ENCODE measurements at places on chromosomes 12 and 14.

DNA sequence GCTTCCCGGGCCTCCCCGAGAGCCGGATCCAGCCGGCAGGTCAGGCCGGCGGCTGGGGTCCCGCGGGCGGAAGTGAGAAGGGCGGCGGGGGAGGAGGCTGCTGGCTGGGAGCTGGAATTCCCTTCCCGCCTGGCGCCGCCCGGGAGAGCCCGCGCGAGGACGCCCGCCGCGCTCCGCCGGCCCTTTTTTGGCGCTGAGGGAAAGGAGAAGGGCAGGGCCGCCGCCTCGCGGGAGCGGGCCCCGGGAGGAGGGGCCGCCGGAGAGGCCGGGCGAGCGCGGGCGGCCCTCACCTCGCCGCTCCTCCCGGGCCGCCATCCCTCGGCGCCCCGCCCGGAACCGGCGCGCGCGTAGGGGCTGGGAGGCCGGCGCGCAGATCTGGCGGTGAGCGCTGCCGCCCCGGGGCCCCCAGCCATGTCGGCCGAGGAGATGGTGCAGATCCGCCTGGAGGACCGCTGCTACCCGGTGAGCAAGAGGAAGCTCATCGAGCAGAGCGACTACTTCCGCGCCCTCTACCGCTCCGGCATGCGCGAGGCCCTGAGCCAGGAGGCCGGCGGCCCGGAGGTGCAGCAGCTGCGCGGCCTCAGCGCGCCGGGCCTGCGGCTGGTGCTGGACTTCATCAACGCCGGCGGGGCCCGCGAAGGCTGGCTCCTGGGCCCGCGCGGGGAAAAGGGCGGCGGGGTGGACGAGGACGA is at the start of the genes KLHL42 and MANSC4:
TSS of gene KLHL42 (plus strand) at position 314 of the 692 bp plus-strand sequence. CDS start at position 412, 98 bp downstream.
TSS of gene MANSC4 (minus strand) at position 317 of the 692 bp plus-strand sequence. CDS start 8,960 bp downstream, outside the sequence.
- DNase-seq = peak; percentile 83

GRCh38 chr12:53099071-53099882 is 1.8 kb downstream of the IGFBP6 start:
- peak; percentile 96 for DNase-seq

DNA sequence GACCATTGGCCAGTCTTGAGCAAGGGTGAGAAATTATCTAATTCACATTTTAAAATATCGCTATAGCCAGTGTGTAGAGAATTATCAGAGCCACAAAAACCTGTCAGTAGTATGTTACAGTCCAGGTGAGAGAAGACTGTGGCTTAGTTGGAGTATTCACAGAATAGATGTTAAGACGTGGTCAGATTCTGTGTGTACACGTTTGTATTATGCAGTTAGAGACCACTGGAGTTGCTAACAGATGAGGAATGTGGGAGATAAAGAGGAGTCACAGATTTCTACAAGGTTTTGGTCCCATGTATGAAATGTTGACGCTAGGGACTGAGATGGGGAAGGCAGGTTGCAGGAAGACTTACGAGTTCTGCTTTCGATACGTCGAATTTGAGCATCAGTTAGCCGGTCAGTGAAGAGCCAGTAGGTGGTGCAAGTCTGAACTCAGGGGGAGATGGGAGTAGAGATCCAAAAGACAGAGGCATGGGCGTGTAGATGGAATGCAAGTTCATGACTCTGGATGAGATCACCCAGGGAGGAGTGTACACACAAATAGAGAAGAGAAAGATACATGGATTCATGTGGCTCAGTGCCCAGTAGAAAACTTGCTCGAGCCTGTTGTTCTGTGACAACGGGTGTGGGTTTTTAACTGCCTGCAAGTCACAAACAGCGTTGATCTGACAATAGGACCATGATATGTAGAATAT is 114.8 kb upstream of the FLRT2 start:
- DNase-seq = peak; percentile 88

- no peak for DNase-seq
Observed at GRCh38 chr12:114665411-114666260, 18.3 kb downstream of the TBX3 start.

- DNase-seq = peak; percentile 25
Observed at GRCh38 chr12:123006977-123007376, 26.5 kb downstream of the ARL6IP4 start.

GRCh38 chr14:105492031-105492970 is 1.3 kb downstream of the TEDC1 start:
- DNase-seq = no peak

GRCh38 chr12:111685322-111685810 is 390 bp downstream of the BRAP start:
- no peak for DNase-seq

DNA sequence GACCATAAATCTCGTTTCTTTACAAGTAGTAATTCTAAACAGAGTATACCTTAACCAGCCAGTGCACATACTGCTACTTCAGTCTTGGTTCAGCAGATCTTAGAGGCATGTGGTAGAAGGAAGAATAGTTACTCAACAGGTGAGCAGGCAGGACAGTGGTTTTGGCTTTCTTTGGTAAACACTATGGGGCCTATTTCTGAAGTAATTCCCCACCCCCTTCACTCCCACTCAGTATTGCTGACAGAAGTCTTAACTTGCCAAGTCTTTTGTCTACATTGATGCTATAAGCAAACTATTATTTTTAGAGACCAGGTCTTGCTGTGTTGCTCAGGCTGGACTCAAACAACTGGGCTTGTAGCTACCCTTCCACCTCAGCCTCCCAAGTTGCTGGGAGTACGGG is 68.5 kb downstream of the FBXO34 start:
- no peak for DNase-seq

- DNase-seq = no peak
Observed at GRCh38 chr12:102971227-102971626, 13.8 kb downstream of the ASCL1 start.

DNA sequence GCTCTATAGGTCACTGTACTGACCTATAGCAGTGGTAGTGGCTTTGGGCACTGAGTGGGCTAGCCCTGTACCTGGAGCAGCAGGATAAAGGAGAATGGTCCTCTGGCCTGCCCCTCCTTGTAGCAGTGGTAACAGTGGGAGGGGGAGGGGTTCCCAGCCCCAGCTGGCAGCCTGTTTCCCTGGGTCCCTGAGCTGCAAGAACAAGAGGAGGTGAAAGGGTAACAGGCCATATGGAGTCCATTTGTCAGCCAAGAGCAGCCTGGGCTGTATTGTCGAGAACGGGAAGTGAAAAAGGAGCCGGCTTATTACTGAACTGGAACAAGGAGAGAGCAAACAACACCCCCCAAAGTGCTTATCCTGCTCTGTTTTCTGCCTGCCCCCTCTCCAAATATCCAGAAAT is 73.8 kb upstream of the SRSF5 start:
- DNase-seq = peak; percentile 10

DNA sequence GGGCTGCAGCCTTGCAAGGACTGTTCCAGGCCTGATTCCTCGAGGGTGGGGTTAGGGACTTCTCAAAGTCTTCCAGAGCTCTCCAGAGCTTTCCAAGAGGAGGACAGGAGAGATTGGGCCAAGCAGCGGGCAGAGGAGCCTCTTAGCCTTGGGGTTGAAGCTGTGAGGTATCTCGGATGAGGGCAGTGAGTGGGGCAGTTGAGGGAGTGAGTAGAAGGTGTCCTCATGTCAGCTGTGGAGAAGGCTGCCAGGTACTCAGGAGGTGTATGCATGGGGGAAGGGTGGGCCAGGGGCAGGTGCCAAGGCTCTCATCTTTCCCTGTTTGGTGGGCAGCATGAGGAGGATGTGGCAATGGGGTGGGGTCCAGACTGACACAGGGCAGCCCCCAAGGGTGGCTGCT is 7.7 kb downstream of the KRT83 start:
- DNase-seq = no peak

DNA sequence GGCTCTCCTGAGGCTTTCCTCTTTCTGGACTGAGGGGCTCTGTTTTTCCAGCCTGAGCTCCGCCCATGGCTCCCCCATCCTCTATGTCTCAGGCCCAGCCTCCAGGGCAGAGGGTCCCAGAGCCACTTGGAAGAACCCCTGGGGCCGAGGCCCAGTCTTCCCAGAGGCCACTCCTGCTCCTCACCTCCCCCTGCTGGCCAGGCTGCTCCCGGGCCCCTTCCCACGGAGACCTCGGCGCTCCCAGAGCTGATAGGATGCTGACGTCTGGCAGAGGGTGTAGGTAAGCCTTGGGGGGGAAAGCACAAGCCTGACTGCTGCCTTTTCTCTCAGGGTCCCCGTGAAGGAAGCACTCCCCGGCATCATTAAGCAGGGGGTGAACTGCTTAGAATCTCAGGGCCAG is 51.4 kb downstream of the ERH start:
- peak; percentile 4 for DNase-seq

DNA sequence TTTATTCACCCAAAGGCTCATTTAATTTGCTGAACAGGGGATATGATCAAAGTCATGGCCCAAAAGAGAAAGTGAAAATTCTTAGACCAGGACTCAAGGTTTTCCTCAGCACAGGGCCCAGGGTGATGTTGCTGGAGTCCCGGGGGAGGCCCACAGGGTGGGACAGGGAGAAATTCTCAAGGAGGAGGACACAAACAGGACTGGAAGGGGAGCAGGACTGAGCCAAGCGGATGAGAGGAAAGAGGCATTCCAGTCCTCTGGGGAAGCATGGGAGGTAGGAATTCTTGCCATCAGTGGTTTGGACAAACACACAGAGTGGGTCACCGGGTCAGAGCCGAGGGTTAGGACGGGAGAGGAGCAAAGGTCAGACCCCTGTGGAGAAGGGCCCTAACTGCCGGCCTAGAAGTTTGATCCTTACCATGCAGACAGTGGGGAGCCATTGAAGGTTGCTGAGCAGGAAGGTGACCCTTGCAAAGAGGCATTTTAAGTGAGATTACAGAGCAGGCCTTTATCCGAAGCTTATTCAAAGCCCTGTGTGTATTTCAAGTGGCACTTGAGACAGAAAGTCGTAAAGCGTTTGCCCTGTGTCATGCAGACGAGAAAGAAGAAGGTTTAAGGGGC is 68.4 kb upstream of the PTGR2 start:
- DNase-seq = no peak

GRCh38 chr14:58862416-58863160 is 224.8 kb downstream of the DACT1 start:
- no peak for DNase-seq

DNA sequence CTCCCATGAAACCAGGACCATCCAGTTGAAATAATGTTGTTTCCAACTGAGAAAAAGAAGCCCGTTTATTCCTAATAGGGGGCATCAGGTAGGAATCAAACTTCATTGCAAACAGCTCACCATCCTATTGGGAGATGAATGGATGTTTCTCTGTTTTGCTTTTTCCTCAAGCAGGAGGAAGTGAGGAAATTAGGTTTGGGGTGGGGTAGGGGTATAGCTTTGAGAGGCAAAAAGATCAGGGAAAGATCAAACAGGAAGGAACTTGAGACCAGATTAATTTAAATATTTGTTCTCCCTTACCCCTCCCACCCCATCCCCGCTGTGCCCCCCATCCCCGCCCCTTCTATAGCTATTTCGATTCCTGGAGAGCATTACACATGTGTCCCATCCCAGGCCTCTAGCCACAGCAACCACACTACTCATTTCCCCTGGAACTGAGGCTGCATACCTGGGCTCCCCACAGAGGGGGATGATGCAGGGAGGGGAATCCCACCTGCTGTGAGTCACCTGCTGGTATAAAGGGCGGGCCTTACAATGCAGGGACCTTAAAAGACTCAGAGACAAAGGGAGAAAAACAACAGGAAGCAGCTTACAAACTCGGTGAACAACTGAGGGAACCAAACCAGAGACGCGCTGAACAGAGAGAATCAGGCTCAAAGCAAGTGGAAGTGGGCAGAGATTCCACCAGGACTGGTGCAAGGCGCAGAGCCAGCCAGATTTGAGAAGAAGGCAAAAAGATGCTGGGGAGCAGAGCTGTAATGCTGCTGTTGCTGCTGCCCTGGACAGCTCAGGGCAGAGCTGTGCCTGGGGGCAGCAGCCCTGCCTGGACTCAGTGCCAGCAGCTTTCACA is at the start of gene IL23A:
TSS of gene IL23A (plus strand) at position 577 of the 850 bp plus-strand sequence. CDS start at position 738, 161 bp downstream.
- DNase-seq = no peak

- no peak for DNase-seq
Observed at GRCh38 chr12:113911971-113912759, 54.0 kb downstream of the RBM19 start.

DNA sequence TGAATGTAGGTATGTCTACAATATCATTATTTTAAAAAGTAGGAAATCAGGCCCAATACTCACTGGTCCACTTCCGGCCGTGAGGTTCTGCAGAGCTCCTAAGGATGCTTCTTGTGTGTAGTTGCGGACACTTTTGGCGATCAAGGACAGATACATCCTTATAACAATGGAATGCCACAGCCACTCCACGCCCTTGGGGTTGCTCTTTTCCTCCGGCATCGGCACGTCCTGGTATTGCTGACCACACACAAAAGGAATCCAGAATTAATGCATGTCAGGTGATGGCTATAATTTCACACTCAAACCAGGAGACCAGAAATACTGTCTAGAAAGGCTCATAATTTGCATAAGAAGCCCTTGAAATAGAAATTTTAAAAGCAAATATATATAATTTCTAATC is 65.6 kb upstream of the YARS2 start:
- no peak for DNase-seq

- no peak for DNase-seq
Observed at GRCh38 chr14:67276131-67276530, 34.9 kb downstream of the PALS1 start.

GRCh38 chr12:80261403-80261802 is 162.1 kb downstream of the OTOGL start:
- no peak for DNase-seq

DNA sequence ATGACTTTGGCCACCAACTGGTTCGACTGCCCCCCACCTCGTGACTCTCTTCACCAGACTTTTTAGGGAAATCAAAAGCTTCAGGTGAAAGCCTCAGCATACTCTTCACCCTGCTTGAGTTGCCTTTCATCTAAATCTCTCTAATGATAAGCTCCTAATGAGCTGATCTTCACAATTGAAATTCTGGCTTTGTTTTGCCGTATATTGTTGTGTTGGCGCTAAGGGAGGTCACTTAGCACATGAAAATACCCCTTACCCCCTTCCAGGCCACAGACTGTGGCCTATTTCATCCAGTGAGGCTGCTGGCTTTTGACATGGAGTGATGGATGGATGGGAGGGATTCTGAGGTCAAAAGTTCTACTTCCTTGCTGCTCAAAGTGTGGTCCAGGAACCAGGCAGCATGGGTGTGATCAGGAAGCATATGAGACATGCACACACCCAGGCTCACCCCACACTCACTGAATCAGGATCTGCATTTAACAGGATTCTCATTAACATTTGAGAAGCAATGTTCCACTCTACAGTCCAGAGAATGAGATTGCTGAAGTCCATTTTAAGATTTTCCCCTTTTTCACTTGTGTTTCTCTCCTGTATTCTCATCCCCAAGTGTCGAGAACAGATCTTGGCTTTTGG is 131.4 kb downstream of the DACT1 start:
- no peak for DNase-seq

GRCh38 chr14:80387563-80387981 is 176.3 kb upstream of the DIO2 start:
- peak; percentile 9 for DNase-seq

- no peak for DNase-seq
Observed at GRCh38 chr14:62304257-62304656, 542.0 kb downstream of the SNAPC1 start.

Measured in fibroblast of skin of abdomen (primary cell).